ENCODE measurements at places on chromosomes 4 and X.

DNA sequence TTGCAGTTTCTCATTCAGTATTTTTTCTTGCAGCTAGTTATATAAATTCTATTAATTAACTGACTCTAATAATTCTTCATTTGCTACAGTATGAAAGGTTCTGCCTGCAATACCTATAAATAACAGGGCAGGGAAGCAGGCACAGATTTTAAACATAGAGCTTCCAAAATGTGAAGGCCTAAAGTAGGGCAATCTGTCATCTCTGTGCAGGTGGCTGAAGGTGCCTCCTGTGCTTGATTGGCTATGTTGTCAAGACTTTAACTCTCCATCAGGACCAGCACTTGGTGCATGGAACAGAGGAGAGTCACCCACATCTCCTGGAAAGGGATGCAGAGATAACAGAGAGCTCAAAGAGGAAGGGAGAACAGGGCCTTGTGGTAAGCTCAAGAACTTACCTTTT, 75.2 kb upstream of the TSPAN5 start:
- DNase-seq: no peak

GRCh38 chrX:153614818-153615217, 15.9 kb upstream of the CCNQ start:
- no peak for DNase-seq

- DNase-seq: no peak
Measured at GRCh38 chr4:93710847-93711430, 117.6 kb upstream of the ATOH1 start.

DNA sequence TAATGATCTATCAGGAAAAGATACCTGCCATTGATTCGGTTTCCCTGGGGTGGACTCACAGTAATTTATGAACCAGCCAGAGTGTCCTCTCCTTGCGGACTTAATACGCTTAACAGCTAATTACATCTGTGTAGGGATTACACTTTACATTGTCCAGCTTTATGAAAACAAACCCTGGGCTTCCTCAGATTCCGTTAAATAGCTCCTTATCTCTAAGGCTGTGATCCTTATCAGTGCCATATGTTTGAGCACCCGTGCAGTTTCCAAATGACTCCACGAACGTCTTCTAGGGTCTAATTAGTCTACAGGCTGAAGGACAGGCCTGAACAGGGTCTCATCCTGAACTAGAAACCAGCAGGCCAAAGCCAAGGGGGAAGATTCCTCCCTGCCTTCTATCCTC, 56.9 kb downstream of the KDR start:
- no peak for DNase-seq

DNA sequence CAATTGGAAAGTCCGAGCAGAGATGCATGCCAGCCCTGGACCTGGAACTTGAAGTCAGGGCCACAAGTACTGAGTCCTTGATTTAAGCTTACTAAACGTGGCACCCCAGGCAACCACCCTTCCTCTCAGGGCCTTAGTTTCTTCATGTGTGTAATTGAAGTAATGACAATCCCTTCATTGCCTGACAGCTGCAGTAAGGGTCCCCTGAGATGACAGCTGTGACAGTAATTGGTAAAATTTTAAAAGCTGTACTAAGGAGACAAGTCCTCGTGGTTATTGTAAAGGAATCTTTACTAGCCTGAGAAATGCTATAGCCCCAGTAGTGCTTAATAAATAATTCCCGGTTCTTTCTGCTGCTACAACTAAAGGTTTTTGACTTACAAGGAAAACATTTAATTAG, 175.1 kb upstream of the RADX start:
- DNase-seq: no peak

- DNase-seq: no peak
Measured at GRCh38 chr4:132297346-132297745, 851.7 kb upstream of the PCDH10 start.

DNA sequence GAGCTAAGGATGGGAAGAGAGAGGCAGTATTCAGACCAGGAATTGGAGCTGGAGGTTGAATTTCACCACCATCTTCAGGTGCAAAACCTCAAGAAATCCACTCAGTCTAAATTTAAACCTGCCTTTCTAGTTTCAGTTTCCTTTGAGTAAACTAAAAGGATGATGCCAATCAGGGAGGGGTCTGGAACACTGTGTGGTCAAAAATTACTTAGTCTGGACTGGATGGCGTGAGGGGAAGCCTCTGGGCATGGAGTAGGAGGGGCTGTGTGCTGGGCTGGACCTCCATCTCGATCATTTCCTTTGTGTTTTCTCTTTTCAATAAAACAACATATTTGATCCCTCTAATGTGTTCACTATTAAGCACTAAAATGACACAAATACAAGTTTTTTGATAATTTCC, 120.1 kb downstream of the GC start:
- DNase-seq: no peak

- peak; percentile 63 for DNase-seq
Measured at GRCh38 chr4:168877511-168878491, 132.3 kb downstream of the CBR4 start.

DNA sequence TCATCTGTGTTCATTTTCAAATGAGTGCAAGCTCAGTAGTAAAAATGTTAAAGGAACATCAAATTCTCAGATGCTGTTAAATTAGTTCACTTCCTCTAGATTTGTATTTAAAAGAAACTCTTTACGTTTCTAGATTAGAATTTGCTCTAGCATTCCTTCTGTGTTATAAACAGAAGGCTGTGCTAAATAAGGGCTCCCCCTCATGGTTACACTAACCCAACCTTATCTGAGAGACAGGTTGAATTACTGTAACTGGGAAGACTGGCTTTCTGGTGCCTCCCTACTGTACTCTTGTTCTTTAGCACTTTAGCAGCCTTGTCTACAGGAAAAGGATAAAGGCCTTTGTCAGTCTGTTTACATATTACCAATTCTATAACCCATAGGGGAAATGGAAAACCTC, 56.8 kb downstream of the RXFP1 start:
- no peak for DNase-seq

- DNase-seq: peak; percentile 56
Measured at GRCh38 chr4:22515888-22516541, at the start of gene ADGRA3. Gene ADGRA3, minus strand, starts transcription at chr4:22516066. Its CDS starts 282 bp downstream, at chr4:22515784.

DNA sequence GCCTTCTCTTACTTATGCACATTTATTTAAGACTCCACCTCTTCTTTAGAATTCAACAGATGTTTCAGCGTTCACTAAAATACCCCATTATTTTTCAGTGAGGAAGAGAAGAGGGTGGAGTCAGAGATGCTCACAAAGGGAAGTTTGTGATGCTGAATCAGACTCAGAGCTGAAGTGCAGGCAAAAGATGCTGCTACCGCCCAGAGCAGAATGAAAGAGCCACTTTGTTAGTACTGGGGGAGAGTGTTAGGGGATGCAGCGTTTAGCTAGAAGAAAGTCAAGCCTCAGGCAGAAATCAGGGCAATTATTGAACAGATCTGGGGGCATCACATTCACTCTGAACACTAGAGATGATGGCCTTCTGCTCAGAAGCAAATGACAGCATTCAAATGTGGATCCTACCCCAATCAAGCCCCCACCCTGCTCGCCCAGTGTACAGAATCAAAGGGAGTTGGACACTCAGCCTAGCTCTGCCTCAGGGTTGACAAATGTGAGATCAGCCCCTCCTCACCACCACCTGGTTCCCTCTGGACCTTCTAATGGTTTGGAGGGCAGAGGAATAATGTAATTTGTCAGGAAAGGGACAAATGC, 138.3 kb downstream of the UNC5C start:
- DNase-seq: no peak

All from GM13976 (cell line).